WTC11 (cell line): ENCODE measurements at places on chromosomes 7 and 10. TPM values are rescaled to one million over a fixed set of nuclear protein-coding genes. Genes with fewer than 3 reads are reported as not detected.

Gene COL26A1
- 64.4 to 70.9 TPM (median 67.0 TPM) in 3 replicates for total RNA-seq

Gene LIPM
- not detected in 3 replicates for total RNA-seq

Gene FLNC
- total RNA-seq, result 6.3 to 8.0 TPM (median 6.8 TPM) in 3 replicates

Gene OPN1SW
- not detected in 3 replicates for total RNA-seq

Gene LRRC18
- not detected in 3 replicates for total RNA-seq

Gene PIK3AP1
- total RNA-seq, result 3.3 to 4.3 TPM (median 3.5 TPM) in 3 replicates

Gene NUTM2A
- 0.32 to 0.68 TPM (median 0.48 TPM) in 3 replicates for total RNA-seq

Gene FBXL13
- 1.4 to 2.2 TPM (median 1.7 TPM) in 3 replicates for total RNA-seq

Gene ZNF804B
- 0.04 TPM in 1 of 3 replicates, not detected in the others for total RNA-seq

Gene TMEM196
- 0.11 to 0.42 TPM (median 0.16 TPM) in 3 replicates for total RNA-seq

Gene TAF3
- 8.0 to 8.9 TPM (median 8.1 TPM) in 3 replicates for total RNA-seq

Gene ACTL6B
- 0.96 to 1.3 TPM (median 0.99 TPM) in 3 replicates for total RNA-seq

Gene GNB2
- 182 to 194 TPM (median 184 TPM) in 3 replicates for total RNA-seq

Gene PAPSS2
- total RNA-seq, result 22.1 to 30.4 TPM (median 29.7 TPM) in 3 replicates

Gene HUS1
- 31.1 to 33.4 TPM (median 32.7 TPM) in 3 replicates for total RNA-seq

Gene ZP3
- 1.8 to 9.3 TPM (median 3.3 TPM) in 3 replicates for total RNA-seq

Gene FAM25A
- not detected in 3 replicates for total RNA-seq

Gene CNTNAP2
- total RNA-seq, result 54.2 to 63.8 TPM (median 55.1 TPM) in 3 replicates

Gene AKR1C3
- total RNA-seq, result 6.7 to 9.0 TPM (median 8.6 TPM) in 3 replicates

Gene CUZD1
- total RNA-seq, result 3.5 to 4.4 TPM (median 3.8 TPM) in 3 replicates

Gene RADIL
- total RNA-seq, result 8.6 to 12.1 TPM (median 11.1 TPM) in 3 replicates

Gene FFAR4
- 0.07 to 0.15 TPM in 2 of 3 replicates, not detected in the other for total RNA-seq

Gene UCN3
- total RNA-seq, result not detected in 3 replicates

Gene VWA2
- total RNA-seq, result 2.1 to 3.1 TPM (median 2.7 TPM) in 3 replicates

Gene CACNB2
- total RNA-seq, result 3.2 to 4.4 TPM (median 3.3 TPM) in 3 replicates

Gene OR2A5
- not detected in 3 replicates for total RNA-seq

Gene CCDC7
- total RNA-seq, result 1.7 to 1.9 TPM (median 1.8 TPM) in 3 replicates

Gene RNLS
- total RNA-seq, result 8.7 to 9.2 TPM (median 8.7 TPM) in 3 replicates

Gene HOXA5
- 0.14 TPM in 1 of 3 replicates, not detected in the others for total RNA-seq

Gene RARRES2
- 193 to 230 TPM (median 197 TPM) in 3 replicates for total RNA-seq

Gene DGKI
- total RNA-seq, result 0.30 to 0.79 TPM (median 0.46 TPM) in 3 replicates

Gene TRIM24
- 103 to 113 TPM (median 104 TPM) in 3 replicates for total RNA-seq

Gene COL17A1
- 0.60 to 1.5 TPM (median 1.1 TPM) in 3 replicates for total RNA-seq

Gene LRRTM3
- 0.32 to 0.52 TPM (median 0.48 TPM) in 3 replicates for total RNA-seq

Gene CYP26C1
- total RNA-seq, result 0.07 to 0.11 TPM (median 0.11 TPM) in 3 replicates

Gene HMX2
- total RNA-seq, result 0.59 to 1.7 TPM (median 1.4 TPM) in 3 replicates

Gene MYPN
- 0.05 TPM in 1 of 3 replicates, not detected in the others for total RNA-seq

Gene DEPP1
- 1.6 to 2.1 TPM (median 1.6 TPM) in 3 replicates for total RNA-seq

Gene ZPBP
- not detected in 3 replicates for total RNA-seq

Gene KLF14
- total RNA-seq, result not detected in 3 replicates

Gene PKD2L1
- total RNA-seq, result 0.09 TPM in 1 of 3 replicates, not detected in the others

Gene VSTM4
- total RNA-seq, result 0.66 to 0.72 TPM (median 0.71 TPM) in 3 replicates

Gene ALOX5
- total RNA-seq, result 3.4 to 4.9 TPM (median 4.4 TPM) in 3 replicates

Gene ITPRID1
- 0.98 to 1.4 TPM (median 1.1 TPM) in 3 replicates for total RNA-seq

Gene MYOZ1
- total RNA-seq, result 3.0 to 5.4 TPM (median 4.4 TPM) in 3 replicates

Gene C10orf53
- not detected in 3 replicates for total RNA-seq

Gene ANKRD22
- not detected in 3 replicates for total RNA-seq

Gene EMX2
- total RNA-seq, result not detected in 3 replicates

Gene DNAH11
- 3.5 to 6.4 TPM (median 4.2 TPM) in 3 replicates for total RNA-seq
